ENCODE measurements at places on chromosomes 7 and 10.

GRCh38 chr10:62073429-62073828 is 171.9 kb downstream of the ARID5B start:
- no peak for DNase-seq

- DNase-seq, result peak; percentile 72
These were observed 12.6 kb downstream of the DHX32 start for GRCh38 chr10:125868372-125868975.

- DNase-seq, result no peak
These were observed 719.1 kb downstream of the PCDH15 start for GRCh38 chr10:54081950-54082349.

DNA sequence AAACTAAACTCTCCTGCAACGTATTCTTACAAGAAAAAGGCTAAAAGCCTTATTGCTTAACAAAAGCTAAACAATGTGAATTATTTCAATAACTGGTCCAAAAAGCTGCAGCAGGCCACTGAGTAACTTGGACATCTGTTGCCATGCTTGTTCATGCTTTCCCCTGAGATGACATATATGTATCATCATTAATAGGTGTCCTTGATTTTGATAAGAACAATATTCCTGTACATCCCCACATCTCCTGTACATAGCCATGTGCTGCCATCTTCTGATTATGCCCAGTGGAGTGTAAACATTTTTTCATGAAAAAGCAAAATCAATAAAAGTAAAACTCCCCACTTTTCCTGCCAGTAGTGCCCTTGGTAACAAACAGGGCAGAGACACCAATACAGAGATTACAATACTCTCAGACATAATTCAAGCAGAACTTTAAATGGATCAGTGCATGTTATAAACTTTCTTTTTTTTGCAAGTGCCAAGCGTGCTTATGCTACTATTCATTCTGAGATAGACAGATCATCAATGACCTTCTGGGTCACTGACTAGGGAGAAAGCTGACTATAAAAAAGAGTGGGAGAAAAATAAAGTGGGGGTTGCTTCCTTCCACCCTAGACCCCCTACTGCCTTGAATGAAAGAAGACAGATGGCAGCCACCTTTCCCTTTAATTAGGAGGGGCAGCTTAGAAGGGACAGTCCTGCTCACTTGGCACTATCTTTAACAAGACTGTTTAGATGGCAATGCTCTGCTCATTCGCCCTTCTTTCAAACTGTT is 205.5 kb upstream of the KLF14 start:
- no peak for DNase-seq

GRCh38 chr10:132178672-132179545 is 7.8 kb upstream of the DPYSL4 start:
- DNase-seq, result no peak

All from ACHN (cell line).